ENCODE measurements at places on chromosomes 12 and 14. TPM values are rescaled to one million over a fixed set of nuclear protein-coding genes. Genes with fewer than 3 reads are reported as not detected.

DNA sequence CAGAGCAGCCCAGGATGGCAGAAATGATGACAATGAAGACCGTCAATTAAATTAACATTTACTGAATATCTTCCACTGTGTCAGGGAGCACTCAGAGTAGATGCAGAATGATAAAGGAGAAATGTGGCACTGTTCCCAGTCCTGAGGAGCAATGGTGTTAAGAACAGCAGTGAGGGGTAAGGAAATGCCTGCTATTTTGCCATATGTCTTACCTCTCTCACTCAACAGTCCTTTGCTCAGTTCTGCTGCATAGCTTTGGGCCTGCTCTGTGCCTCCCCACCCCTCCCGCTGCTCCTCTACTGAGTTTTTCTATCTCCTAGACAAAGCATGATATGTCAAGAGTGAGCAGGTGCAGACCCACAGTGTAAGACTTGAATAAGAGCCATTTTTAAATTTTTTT lies 318.8 kb downstream of the NAV3 start:
- H3K4me1 ChIP-seq: peaks cover 23% of the 10 kb centered on the region
- H3K36me3 ChIP-seq: peaks cover 13% of the 10 kb centered on the region
- no peak for DNase-seq
- H3K27me3 ChIP-seq: 0 out of 2 replicates have a peak, but pooled peaks cover 4% of the 10 kb centered on the region
- no peak overlapping the region for H3K4me3 ChIP-seq
- H3K27ac ChIP-seq: no peak overlapping the region

The RNASE1 gene
- not detected for total RNA-seq

The MYH7 gene
- not detected for total RNA-seq

DNA sequence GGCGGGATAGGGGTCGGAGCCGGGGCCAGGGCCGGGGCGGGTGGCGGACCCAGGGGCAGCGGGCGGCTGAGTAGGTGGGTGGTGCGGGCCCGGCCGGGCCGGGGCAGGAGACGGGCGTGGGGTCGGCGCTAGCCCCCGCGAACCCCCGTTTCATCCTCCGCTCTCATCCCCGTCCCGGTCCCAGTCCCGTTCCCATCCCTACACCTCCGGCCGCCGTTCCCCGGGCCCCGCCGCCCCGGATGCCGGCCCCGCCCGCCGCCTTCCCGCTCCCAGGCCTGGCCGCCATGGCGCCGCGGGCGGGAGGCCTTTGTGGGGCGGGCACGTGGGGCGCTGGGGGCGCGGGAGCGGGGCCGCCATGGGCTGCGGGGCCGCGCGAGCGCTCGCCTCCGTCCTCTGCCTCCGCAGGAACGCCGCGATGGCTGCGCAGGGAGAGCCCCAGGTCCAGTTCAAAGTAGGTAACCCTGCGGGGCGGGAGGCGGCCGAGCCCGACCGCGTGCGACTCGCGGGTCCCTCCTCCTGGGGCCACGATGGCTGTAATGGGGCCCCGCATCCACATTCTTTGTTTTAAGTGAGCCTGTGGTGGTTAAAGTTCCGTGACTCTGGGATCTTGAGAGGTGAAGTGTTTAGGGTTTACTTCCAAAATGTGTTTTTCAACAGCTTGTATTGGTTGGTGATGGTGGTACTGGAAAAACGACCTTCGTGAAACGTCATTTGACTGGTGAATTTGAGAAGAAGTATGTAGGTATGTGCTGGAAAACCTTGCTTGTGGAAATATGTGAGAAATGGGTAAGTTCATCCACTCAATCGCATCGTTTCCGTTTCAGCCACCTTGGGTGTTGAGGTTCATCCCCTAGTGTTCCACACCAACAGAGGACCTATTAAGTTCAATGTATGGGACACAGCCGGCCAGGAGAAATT lies 572 bp downstream of the RAN start:
- no peak for DNase-seq
- peak overlapping the region; percentile 94 for H3K4me3 ChIP-seq
- peaks cover 42% of the 10 kb centered on the region for H3K36me3 ChIP-seq

GRCh38 chr14:90577661-90578282 lies 180.9 kb downstream of the CALM1 start:
- no peak for DNase-seq
- no peak overlapping the region for H3K27ac ChIP-seq
- H3K4me1 ChIP-seq: no peaks in the 10 kb centered on the region
- 0 out of 2 replicates have a peak, but pooled peaks cover 2% of the 10 kb centered on the region for H3K27me3 ChIP-seq
- H3K4me3 ChIP-seq: no peak overlapping the region
- no peaks in the 10 kb centered on the region for H3K36me3 ChIP-seq

The HOXC13 gene
- total RNA-seq: not detected

The GUCY2C gene
- not detected for total RNA-seq

- no peak for DNase-seq
- no peaks in the 10 kb centered on the region for H3K27me3 ChIP-seq
- no peaks in the 10 kb centered on the region for H3K4me1 ChIP-seq
- no peaks in the 10 kb centered on the region for H3K36me3 ChIP-seq
- H3K27ac ChIP-seq: no peak overlapping the region
Observed at GRCh38 chr12:132154341-132154761, 10.1 kb downstream of the NOC4L start.

The TRIAP1 gene
- 44.4 TPM for total RNA-seq

- H3K36me3 ChIP-seq: no peaks in the 10 kb centered on the region
- no peak overlapping the region for H3K4me3 ChIP-seq
- H3K27ac ChIP-seq: no peak overlapping the region
- H3K4me1 ChIP-seq: no peaks in the 10 kb centered on the region
- peaks cover 3% of the 10 kb centered on the region for H3K27me3 ChIP-seq
Observed at GRCh38 chr12:92458996-92459395, 243.8 kb upstream of the PLEKHG7 start.

The OTOGL gene
- total RNA-seq: 0.20 TPM

GRCh38 chr14:97866195-97866594 lies 1069.0 kb downstream of the VRK1 start:
- peaks cover 1% of the 10 kb centered on the region for H3K27me3 ChIP-seq
- 0 out of 2 replicates have a peak, but pooled peaks cover 5% of the 10 kb centered on the region for H3K36me3 ChIP-seq
- H3K27ac ChIP-seq: no peak overlapping the region
- no peaks in the 10 kb centered on the region for H3K4me1 ChIP-seq

- no peak for DNase-seq
- no peaks in the 10 kb centered on the region for H3K36me3 ChIP-seq
- no peaks in the 10 kb centered on the region for H3K27me3 ChIP-seq
- no peaks in the 10 kb centered on the region for H3K4me1 ChIP-seq
- no peak overlapping the region for H3K27ac ChIP-seq
- no peak overlapping the region for H3K4me3 ChIP-seq
Observed at GRCh38 chr14:39680777-39681176, 248.5 kb upstream of the FBXO33 start.

DNA sequence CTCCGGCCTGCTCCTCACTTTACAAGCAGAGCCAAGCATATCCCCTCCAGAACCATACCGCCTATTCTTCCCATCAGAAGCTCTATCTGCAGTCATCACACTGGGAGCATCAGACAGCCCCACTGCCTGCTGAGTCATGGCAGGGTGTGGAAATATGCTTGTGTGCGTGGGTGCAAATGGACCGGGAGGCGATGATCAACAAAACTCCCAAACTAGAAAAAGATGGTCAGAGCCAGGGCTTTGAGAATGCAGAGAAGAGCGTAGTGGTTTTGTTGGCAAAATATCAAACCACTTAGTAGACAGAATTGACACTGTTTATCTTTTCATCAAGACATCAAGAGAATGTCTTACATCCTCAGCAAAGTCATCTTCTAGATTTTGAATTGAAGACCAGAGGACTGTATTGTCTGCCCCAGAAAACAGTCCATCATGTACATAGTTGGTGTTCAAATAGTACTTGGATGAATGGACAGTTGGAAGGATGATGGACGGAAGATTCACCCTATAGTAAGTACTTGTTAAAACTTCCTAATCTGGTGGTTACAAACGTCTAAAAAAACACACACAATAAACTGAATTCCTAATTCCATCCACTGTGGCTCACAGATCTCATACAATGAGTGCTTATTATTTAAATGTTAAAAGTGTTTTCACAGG lies 54.9 kb downstream of the VWF start:
- peak overlapping the region; percentile 88 for H3K27ac ChIP-seq
- H3K27me3 ChIP-seq: peaks cover 6% of the 10 kb centered on the region
- H3K36me3 ChIP-seq: no peaks in the 10 kb centered on the region
- peak overlapping the region; percentile 58 for H3K4me3 ChIP-seq

DNA sequence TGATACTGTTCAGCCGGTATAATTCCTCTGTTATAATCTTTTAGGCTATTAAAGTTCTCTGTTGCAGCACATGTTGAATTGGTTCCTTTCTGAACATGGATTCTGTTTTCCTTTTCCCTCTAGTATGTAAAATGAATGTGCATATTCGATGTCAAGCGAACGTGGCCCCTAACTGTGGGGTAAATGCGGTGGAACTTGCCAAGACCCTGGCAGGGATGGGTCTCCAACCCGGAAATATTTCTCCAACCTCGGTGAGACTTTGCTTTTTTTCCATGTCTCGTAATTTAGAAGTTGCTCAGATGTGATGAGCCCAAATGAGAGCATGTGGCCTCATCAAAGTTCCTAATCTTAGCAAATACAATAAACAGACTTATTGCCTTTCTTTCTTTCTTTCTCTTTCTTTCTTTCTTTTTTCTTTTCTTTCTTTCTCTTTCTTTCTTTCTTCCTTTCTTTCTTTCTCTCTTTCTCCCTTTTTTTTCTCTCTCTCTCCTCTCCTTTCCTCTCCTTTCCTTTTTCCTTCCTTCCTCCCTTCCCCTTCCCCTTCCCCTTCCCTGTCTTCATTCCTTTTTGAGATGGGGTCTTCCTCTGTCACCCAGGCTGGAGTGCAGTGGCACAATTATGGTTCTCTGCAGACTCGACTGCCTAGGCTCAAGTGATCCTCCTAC lies 131.9 kb downstream of the PRKCH start:
- H3K36me3 ChIP-seq: no peaks in the 10 kb centered on the region
- H3K27me3 ChIP-seq: peaks cover 23% of the 10 kb centered on the region
- H3K27ac ChIP-seq: no peak overlapping the region
- no peaks in the 10 kb centered on the region for H3K4me1 ChIP-seq
- H3K4me3 ChIP-seq: no peak overlapping the region
- DNase-seq: no peak

The GSC gene
- not detected for total RNA-seq

DNA sequence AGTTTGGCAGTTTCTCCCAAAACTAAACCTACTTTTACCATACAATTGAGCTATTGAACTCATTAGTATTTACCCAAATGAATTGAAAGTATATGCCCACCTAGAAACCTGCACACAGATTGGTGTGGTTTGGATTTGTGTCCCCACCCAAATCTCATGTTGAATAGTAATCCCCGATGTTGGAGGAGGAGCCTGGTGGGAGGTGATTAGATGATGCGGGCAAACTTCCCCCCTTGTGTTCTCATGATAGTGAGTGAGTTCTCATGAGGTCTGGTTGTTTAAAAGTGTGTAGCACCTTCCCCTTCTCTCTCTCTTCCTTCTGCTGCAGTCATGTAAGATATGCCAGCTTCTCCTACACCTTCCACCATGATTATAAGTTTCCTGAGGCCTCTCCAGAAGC lies 4.0 kb upstream of the KRT6C start:
- H3K36me3 ChIP-seq: no peaks in the 10 kb centered on the region
- H3K4me3 ChIP-seq: no peak overlapping the region
- no peaks in the 10 kb centered on the region for H3K4me1 ChIP-seq

DNA sequence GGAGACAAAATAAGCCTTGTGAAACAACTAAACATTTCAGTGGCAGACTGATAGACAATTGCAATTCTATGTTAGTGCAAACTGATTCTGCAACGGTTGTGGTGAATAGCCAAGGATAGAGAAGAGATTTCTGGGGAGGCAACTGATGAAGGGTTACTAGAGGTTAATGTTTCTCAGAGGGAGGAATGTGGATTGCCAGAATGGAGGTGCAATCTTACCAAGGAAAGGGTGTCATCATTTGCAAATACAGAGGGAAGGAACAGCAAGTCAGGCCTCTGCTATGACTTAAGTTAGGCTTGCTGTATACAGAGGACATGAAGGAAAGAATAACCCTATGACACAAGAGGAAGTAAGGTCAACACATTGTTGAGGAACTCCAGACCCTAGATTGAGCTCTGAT lies 35.8 kb downstream of the CCDC175 start:
- no peak overlapping the region for H3K4me3 ChIP-seq
- peaks cover 7% of the 10 kb centered on the region for H3K27me3 ChIP-seq
- 0 out of 2 replicates have a peak, but pooled peaks cover 6% of the 10 kb centered on the region for H3K4me1 ChIP-seq
- no peak for DNase-seq

GRCh38 chr12:115957686-115958290 lies 319.7 kb downstream of the MED13L start:
- H3K36me3 ChIP-seq: peaks cover 28% of the 10 kb centered on the region
- H3K4me1 ChIP-seq: peaks cover 24% of the 10 kb centered on the region
- H3K27me3 ChIP-seq: peaks cover 4% of the 10 kb centered on the region
- H3K4me3 ChIP-seq: no peak overlapping the region

The CD163L1 gene
- 8.7 TPM for total RNA-seq

DNA sequence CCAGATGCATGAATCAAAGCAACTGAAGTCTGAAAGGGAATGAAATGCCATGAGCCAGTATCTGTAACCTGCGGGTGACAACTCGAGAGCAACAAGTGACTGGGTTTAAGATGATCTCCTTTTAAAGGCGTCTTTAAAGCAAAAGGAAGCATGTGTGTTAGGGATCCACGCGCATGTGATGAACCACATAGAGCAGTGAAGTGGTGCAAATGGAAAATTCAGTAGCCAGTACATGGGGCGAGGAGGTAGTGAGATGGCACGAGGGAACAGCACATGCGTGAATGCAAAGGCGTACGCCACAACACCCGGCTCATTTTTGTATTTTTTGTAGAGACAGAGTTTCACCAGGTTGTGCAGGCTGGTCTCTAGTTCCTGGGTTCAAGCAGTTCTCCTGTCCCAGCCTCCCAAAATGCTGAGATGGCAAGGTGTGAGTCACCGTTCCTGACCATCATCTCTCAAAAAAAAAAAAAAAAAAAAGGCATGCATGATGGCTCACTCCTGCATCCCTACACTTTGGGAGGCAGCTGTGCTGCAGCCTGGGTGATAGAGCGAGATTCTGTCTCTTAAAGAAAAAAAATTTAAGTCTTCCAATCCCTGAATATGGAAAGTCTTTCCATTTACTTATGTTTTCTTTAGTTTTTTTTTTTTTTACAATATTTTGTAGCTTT lies 24.6 kb upstream of the BCL7A start:
- H3K4me1 ChIP-seq: peaks cover 19% of the 10 kb centered on the region
- peaks cover 7% of the 10 kb centered on the region for H3K36me3 ChIP-seq
- no peaks in the 10 kb centered on the region for H3K27me3 ChIP-seq
- DNase-seq: no peak
- no peak overlapping the region for H3K27ac ChIP-seq

DNA sequence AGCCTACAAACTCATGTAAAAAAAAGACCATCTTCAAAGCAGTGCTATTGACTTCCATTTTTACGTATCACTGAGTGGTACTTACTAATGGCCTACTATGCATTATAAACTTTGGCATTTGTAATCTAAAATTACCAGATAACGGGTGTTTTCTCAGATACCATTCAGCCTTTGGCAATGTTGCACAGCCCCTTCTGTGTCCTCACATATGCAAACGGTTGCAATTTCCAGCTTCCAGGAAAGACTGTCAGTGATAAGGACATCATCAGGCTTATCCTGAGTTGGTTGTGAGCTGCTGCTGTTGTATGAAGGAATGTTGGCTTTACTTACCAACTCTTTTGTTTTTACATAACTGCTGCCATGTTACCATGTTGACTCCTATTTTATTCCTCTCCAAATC lies 1.6 kb upstream of the SLC6A13 start:
- no peaks in the 10 kb centered on the region for H3K36me3 ChIP-seq
- peaks cover 26% of the 10 kb centered on the region for H3K27me3 ChIP-seq
- no peak overlapping the region for H3K4me3 ChIP-seq
- DNase-seq: no peak

All from HFFc6 (cell line).